Spinal cord (tissue), 10 donors: ENCODE measurements at places on chromosomes 2 and 18. TPM values are rescaled to one million over a fixed set of nuclear protein-coding genes. Genes with fewer than 3 reads are reported as not detected.

Gene CNGA3
- 7.1 TPM for total RNA-seq

Gene GCKR
- 0.20 TPM for total RNA-seq

Gene VWC2L
- 17.1 TPM for total RNA-seq

- no peaks in the 10 kb centered on the region for H3K4me1 ChIP-seq
- DNase-seq: no peak
- H3K27ac ChIP-seq: no peak overlapping the region
- H3K36me3 ChIP-seq: no peaks in the 10 kb centered on the region
Measured at GRCh38 chr2:144780983-144781382, 261.1 kb upstream of the ZEB2 start.

DNA sequence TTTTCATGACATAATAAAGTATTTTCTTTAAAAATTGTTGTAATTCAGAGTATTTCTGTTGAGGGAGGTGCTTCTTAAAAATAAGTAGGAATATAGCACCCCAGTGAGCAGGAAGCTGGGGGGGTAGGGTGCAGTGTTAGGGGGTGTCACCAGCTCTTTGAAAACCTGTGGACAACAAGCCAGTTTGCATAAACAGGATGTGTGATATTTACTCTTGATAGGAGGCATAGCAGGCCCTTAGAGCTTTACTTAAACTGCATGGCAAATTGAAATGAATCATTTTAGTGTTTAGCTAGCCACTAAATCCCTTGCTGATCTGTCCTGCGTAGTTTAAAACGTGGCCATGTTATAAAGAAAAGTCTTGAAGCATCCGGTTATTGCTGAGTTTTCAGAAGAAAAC is 8.4 kb downstream of the TGIF1 start:
- no peaks in the 10 kb centered on the region for H3K36me3 ChIP-seq
- peaks cover 7% of the 10 kb centered on the region for H3K4me1 ChIP-seq
- H3K27me3 ChIP-seq: peaks cover 2% of the 10 kb centered on the region
- no peak for DNase-seq

DNA sequence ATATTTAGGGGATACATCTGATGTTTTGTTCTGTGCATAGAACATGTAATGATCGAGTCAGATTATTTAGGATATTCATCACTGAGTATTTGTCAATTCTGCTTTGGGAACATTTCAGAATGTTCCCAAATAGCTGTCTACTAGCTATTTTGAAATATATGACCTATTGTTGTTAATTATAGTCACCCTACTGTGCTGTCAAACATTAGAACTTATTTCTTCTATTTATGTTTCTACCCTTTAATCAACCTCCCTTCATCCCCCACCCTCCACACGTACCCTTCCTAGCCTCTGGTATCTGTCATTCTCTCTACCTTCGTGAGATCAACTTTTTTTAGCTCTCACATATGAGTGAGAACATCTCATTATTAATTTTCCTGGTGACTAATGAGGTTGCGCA is 40.9 kb downstream of the ANKRD12 start:
- H3K27me3 ChIP-seq: no peaks in the 10 kb centered on the region
- no peaks in the 10 kb centered on the region for H3K4me1 ChIP-seq
- H3K36me3 ChIP-seq: no peaks in the 10 kb centered on the region
- H3K27ac ChIP-seq: no peak overlapping the region
